ENCODE measurements at places on chromosomes 2 and 18.

- DNase-seq = peak; percentile 19
Observed at GRCh38 chr2:24048769-24049484, 614 bp upstream of the FKBP1B start.

- no peak for DNase-seq
Observed at GRCh38 chr18:55927831-55928230, 339.8 kb upstream of the TCF4 start.

DNA sequence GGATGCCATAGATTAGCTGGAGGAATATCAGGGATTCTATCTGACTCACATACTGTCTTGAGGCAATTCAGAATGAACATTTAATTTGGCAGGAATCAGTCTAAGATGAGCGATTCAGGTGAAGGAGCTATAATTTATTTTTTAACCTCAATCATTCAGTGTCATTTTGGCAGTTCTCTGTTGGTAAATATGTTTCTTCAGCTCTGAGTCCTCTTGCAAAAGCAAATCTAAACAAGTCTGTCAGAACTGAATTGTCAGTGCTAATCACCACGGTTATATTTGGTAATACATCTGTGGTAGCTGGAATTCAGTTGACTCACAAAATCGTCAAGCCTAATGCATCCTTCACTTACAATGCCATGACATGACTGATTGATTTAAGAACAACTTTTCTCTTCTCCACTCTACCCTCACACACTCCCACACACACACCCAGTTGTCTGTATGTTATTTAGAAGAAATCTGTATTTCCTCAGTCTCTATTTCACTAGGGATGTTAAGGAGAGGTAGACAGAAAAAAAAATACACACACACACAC, 516.6 kb upstream of the NXPH2 start:
- DNase-seq = no peak

GRCh38 chr18:13530879-13531387, 195.4 kb downstream of the FAM210A start:
- DNase-seq = peak; percentile 52

GRCh38 chr2:86623043-86623493, 597 bp downstream of the RNF103 start:
- no peak for DNase-seq

DNA sequence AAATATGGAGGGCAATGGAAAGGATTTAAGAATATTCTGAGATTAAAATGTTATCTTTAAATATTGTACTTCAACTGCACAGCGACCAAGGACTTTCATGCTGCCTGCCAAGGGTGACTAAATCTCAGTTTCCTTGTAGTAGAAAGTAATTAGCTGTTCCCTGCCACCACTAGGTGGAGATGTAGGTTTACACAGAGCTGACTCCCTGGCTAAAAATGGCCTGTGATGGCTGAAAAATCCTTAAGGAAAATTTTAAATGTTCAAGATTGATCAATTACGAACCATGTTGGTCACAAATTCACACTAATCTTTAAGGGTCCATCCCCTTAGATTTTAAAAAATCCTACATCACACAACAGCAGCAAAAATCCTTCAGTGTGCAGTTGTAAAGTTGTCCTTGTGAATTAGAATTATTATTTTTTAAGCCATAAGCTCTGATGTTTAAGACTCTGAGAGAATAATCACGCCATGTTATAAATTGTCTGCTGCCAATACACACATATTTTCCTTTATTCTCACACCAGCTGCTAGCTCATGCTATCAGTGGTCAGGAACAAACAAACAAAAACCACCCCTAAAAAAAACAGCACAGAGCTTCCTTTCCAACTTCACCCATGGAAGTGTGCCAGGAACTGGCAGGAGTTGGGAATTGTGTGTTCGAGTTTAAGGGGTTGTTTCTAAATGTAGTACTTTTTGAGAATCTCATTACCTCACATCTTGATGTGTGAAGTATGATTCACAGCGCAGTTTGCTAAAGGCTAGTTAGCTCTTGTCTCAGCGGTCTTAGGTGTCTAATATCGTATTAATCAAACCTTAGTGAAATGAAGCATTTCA, 399.8 kb downstream of the TMEM182 start:
- DNase-seq = peak; percentile 79

DNA sequence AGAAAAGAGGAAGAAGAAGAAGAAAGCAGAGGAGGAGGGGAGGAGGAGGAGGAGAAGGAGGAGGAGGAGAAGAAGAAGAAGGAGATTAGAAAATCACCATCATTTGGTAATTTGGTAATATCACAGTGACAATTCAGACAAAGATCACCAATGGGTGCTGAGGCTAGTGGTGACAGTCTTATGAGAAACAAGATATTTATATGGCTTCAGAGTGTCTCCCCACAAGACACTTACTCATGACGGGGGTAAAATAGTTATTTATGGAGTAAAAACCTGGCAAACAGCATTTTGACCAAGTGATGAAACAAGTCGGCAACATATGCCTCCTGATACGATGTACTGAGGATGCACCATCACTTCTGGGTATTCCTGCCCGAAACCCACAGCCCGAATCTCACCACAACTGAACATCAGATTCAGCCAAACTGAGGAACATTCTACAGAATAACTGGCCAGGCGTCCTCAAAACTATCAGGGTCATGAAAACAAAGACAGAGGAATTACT, 4.9 kb downstream of the ASPRV1 start:
- no peak for DNase-seq

DNA sequence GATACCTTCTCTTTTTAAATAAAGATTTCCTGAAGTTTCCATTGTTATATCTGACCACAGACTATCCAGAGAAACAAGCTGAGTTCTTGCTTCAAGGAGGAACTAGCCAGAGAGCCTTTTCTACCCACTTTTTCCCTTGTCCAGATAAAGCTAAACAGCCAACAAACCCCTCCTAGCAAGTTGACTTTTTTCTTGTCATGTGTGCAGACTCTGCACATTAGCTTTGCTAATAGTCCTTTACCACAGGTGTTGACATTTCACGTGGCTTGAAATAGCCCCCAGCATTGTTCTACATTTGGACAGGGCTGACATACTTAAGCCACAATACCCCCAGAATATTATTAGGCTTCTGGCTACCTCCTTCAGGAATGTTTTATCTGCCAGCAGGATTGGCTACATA, 40.7 kb downstream of the PCBP1 start:
- DNase-seq = no peak

GRCh38 chr2:37370666-37371065, 26.2 kb downstream of the QPCT start:
- no peak for DNase-seq

- no peak for DNase-seq
Observed at GRCh38 chr18:60193780-60194179, 178.8 kb downstream of the MC4R start.

DNA sequence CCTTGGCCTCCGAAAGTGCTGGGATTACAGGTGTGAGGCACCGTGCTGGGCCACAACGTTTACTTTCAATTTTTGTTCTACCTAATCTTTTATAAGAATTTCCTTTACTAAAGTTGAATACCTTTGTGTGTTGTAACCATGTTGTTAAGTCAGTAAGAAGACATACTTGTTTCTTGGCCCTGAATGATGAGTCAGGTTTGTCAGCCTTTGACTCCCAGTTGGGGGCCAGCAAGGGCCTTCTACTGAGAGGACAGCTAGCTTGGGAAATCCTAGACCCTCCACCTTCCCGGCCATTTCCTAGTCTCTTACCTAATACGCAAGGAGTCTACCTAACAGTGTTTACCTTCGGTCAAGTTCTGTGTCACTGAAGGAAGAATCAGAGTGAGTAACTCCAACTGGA, 22.7 kb downstream of the MTHFD2 start:
- no peak for DNase-seq

- peak; percentile 31 for DNase-seq
Observed at GRCh38 chr2:193695367-193695766, 1500.6 kb upstream of the TMEFF2 start.

DNA sequence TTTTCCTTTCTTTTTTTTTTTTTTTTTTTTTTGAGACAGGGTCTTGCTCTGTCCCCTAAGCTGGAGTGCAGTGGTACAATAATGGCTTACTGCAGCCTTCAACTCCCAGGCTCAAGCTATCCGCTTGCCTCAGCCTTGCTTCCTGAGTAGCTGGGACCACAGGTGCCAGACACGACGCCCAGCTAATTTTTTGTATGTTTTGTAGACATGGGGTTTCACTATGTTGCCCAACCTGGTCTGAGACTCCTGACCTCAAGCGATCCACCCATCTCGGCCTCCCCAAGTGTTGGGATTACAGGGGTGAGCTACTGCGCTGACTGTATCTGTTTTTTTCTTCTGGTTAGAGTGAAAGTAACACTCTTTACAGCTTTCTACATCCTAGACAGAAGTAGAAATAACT, 240.3 kb upstream of the FBXO11 start:
- no peak for DNase-seq

DNA sequence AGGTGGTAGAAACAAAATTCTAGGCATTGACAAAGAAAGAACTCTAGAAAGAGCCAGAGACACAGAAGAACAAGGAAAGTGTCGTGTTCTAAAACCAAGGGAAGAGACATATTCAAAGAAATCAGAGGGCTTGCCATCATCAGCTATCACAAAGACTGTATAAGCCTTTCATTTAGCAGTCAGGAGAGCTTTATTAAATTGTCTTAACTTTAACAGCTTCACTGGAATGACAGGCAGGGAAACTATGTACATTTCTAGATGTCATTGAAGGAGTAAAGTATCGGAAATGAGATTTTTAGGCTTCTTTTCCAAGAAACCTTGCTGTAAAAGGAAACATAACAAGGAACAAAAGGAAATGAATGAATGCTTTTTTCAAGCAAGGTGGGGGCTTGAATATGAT, 15.8 kb downstream of the KYNU start:
- no peak for DNase-seq

DNA sequence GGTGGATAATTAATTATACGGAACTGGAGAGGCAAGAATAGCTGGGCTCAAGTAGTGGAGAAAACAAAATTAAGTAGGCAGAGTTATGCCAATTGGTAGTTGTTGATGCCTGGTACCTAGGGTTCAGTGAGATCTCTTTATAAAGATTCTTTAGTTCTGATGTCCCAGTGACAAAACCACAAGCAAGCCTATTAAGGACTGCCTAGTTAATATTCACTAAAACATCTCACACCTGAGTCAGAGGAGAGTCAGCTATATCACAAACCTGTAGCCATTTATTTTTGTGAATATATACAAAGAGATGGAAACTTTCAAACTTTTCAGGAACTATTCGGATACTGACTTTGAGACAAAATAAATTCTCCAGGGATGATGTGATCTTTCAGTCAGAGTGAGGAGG, 213.9 kb upstream of the CYP26B1 start:
- no peak for DNase-seq

DNA sequence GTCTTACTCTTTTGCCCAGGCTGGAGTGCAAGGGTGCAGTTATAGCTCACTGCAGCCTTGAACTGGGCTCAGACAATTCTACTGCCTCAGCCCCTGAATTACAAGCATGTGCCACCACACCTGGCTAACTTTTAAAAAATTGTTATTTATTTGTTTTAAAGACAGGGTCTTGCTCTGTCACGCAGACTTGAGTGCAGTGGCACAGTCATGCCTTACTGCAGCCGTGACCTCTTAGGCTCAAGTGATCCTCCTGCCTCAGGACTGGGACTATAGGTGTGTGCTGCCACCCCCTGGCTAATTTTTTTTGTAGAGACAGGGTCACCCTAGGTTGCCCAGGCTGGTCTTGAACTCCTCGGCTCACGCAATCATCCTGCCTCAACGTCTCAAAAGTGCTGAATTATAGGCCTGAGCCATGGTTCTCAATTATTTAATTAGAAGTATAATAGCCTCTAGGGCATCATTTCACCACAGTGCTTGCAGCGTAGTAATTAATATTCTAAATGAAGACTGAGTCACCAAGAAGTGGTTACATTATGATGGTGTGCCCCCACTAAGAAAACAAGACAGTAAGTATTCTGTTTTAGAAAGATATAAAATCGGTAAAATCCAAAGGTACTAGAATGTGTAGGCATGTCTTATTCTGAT, 69.6 kb downstream of the EML4 start:
- DNase-seq = peak; percentile 50

DNA sequence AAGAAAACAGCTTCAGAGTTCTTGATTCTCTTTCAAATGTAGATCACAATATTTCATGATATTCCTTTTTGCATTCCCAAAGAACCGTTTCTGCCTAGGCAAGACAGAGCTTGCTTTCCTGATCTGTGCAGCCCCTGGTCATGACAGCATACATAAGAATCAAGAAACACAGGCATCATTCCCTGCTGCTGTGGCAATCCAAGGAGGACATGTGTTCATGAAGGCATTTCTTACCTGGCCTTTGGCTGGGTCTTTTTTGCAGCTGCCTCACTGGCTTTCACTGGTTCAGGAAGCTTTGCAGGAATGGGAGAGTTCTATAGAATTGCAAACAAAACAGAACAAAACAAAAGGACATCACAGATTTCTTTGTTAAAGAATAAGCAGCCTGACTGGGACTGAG, 87.6 kb upstream of the NFU1 start:
- DNase-seq = peak; percentile 43

GRCh38 chr2:1521878-1522830, 108.9 kb downstream of the TPO start:
- DNase-seq = no peak

GRCh38 chr2:20595439-20596192, 55.3 kb downstream of the HS1BP3 start:
- DNase-seq = no peak

GRCh38 chr2:192379736-192380135, 185.0 kb upstream of the TMEFF2 start:
- no peak for DNase-seq

DNA sequence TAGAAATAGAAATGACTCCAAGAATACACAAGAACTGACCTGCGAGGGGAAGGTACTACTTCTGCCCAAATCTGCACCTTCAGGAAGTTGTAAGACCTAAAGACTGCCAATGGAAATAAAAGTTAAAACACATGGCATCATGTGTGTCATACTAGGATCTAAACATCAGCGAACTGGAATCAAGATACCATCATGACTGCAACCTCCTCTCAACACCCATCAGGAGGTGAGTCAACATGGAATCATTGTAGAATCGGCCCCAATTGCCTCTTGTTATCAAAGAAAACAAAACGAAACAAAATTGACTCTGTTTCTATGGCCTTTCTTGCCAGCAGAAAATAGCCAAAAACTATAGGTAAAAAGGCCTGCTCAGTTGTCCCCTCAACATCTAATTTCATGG, 15.1 kb downstream of the RDH14 start:
- no peak for DNase-seq

DNA sequence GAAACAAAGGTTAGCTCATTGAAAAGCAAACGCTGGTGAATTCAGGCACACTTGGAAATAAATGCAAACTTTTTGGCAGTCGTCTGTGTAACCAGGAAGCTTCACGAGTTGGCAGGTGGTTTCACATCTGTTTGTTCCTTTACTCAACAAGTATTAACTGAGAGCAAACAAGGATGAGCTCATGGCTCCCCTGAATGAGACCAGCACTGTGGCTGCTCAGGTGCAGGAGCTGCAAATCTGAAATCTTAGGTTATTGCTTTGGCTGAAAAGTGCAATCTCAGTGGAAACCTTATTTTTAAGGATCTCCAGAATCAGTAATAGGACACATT, 46.3 kb downstream of the SH3RF3 start:
- no peak for DNase-seq
